ENCODE measurements at places on chromosomes 5 and 9.

- DNase-seq = no peak
These were observed 96.1 kb downstream of the JAKMIP2 start for GRCh38 chr5:147686421-147686820.

- DNase-seq = no peak
These were observed 193.8 kb downstream of the SLIT3 start for GRCh38 chr5:169106911-169107706.

DNA sequence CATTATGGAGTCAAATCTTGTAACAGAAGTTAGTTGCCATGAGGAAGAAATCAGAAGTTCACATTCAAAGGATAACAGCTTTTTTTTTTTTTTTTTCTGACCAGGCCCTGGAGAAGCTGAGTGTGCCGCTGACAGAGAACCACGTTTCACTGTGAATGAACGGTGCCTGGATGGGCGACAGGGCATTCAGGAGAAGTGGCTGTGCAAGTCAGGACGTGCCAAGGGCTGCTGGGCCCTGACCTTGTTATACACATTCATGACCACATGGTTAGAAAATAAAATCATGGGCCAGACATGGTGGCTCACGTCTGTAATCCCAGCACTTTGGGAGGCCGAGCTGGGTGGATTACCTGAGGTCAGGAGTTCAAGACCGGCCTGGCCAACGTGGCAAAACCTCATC is 91.6 kb downstream of the ANKH start:
- no peak for DNase-seq

DNA sequence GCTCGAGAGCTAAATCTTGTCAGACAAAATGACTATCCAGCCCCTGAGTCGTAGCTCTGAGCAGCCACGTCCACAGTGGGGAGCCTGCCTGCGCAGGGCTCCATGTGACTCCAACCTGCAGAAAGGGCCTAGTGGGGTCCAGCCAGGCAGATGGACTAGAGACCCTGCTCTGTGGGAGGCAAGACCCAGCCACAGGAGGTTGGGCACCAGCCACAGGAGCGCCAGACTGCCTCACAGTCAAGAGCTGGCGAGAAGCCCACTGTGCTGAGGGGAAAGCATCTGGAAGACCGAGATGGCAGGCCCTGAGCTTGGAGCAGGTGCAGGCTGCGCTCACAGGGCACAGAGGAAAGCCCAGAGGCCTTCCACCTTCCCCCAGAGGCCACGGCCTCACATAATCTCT is 61.4 kb downstream of the C5orf15 start:
- DNase-seq = no peak

- DNase-seq = no peak
These were observed 6.5 kb downstream of the GLIS3 start for GRCh38 chr9:4293293-4293941.

GRCh38 chr9:99635032-99635431 is 186.7 kb upstream of the NR4A3 start:
- DNase-seq = no peak

- DNase-seq = no peak
These were observed 115.9 kb upstream of the PHYKPL start for GRCh38 chr5:178348356-178349074.

DNA sequence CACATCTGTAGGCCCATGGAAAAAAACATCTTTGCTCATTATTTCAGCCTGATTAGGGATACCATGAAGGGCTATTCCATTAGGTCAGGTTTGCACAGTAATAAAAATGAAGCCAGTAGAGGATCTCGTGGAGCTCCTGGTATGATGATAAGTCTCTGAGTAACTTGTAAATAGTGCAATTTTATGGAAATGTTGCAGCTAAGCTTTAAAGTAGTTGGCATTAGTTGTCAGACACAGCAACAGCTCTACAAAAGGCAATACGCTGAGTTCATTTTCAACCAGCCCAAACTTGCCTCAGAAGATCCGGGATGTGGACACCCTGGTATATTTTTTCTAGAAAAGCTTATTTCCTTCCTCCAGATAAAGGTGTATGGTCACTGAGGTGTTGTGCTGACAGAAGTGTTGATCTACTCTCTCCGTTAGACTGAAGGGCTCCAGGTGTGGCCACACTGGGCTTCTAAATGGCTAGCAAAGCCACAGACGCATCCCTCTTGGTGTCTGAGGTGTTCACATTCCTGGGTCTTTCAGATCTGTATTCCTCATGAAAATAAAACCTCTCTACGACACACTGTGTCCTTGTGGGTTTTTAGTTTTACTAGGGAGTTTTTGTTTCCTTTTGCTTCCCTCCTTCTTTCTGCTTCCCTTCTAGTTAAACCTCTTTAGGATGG is 141.6 kb downstream of the GHR start:
- no peak for DNase-seq

GRCh38 chr5:73826301-73827105 is 200.5 kb downstream of the ARHGEF28 start:
- no peak for DNase-seq

DNA sequence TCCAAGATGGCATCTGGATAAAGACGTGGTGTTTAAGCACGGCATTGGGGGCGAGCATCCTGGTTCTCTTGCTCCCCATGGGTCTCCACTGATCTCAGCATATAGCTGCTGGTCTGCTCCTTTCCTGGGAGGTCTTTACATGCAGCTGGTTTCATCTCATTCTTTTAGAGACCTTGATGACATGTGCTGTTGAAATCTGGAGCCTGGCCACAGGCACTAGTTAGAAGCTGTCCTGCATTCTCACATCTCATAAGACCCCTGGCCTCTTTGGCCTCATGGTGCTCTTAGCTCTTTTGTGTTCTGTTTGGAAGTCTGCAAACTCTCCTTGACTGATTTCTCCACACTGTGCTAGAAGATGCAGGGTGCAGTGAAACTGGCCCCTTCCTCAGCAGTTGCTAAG is 113.0 kb downstream of the SMARCA2 start:
- DNase-seq = no peak

DNA sequence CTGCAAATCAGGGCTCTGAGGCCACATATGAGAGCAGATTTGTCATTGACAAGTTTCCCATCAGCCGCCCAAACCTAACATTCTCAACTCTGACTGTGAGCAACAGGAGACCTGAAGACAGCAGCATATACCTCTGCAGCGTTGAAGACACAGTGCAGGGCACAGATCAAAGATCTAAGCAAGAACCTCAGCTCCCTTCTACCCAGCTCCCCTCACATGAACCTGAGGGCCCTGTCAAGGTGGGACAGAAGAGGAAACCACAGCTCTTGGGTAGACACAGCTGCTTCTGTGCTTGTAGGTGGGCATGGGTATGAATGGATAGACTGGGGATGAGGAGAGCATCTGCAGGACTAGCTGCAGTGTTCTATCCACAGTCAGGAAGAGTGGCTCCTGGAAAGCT is 8.7 kb upstream of the PRSS3 start:
- DNase-seq = no peak

GRCh38 chr5:91176288-91177016 is 206.7 kb downstream of the ARRDC3 start:
- no peak for DNase-seq

DNA sequence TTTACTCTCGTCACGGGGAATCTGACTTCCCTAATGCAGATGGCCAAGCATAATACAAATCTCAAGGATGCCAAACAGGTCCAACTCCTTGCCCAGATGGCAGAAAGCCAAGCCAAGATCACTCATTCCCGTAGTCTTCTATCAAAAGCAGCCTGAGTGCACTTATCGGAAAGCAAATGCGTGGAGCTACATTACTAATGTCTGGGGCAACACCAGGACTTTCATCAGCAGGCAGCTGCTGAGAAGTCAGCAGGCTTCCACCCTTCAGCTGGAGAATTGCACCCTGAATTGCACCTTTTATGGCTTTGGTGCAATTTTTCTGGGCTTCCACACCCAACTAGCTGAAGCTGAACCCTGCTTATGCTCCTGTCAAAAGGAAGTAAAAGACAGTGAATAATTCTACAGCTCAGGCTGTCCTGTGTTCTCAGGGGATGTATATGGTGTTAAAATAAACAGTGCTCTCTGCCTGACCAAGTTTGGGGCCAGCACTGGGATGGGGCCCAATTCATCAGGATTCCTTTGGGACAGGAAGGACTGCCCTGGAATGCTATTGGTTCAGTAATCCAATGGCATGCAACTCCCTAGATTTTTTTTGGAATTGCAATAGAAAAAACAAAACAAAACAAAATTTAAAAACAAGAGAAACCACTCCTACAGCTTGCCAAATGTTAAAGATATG is 92.6 kb downstream of the DPYSL3 start:
- DNase-seq = no peak

DNA sequence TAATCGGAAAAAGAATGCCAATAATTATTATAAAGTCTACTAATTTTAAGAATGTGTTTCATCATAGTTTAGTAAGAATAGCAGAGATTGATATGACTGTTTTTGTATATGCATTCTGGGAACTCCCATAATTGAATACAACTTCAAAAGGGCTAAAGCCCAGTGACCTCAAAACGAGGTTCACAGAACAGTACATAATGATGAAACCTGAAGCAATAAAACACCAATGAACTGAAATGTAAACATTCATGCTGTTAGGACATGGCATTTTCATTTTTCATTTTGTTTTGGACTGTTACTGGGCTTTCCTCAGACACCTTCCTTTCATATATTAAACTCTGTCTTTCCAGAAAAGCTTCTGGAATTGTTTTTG is 684 bp upstream of the JMY start:
- peak; percentile 74 for DNase-seq
